Activated T-cell treated with anti-CD3 and anti-CD28 coated beads, Interleukin-2, amount 50 U/mL, for 48 hours (primary cell): ENCODE measurements at places on chromosomes 11 and 22.
A peak's percentile ranks its signal among the peaks of the same experiment; 100 is the strongest.

DNA sequence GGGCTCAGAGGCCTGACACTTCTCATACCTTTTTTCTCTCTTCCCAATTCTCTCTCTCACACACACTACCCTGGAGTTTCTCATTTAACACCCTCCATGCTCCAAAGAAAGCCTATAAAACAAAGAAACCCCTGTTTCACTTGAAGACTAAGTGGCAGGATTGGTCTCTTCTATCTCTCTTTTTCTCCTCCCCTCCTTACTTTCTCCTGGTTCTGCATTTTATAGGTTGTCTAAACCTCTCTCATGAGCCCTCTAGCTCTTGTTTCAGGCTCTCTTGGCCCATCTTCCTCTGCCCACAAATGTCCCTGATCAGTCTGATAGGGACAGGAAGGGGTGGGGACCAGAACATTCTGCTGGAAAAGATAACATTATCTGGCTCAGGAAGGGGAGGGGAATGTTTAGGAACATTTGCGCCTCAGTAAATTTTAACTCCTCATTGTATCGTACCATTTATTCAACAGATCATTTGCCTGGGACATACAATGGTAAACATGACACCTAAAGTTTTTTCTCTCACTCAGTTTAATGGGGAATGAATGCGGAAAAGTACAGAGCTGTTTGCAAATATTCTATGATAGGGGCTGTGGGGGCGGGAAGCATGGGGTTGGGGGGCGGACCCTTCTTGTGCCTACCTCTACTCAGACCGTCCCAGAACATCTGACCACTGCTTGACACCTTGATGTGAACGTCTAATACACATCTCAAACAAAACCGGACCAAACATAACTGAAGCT, 10.8 kb downstream of the CRYBA4 start:
- DNase-seq, result no peak

DNA sequence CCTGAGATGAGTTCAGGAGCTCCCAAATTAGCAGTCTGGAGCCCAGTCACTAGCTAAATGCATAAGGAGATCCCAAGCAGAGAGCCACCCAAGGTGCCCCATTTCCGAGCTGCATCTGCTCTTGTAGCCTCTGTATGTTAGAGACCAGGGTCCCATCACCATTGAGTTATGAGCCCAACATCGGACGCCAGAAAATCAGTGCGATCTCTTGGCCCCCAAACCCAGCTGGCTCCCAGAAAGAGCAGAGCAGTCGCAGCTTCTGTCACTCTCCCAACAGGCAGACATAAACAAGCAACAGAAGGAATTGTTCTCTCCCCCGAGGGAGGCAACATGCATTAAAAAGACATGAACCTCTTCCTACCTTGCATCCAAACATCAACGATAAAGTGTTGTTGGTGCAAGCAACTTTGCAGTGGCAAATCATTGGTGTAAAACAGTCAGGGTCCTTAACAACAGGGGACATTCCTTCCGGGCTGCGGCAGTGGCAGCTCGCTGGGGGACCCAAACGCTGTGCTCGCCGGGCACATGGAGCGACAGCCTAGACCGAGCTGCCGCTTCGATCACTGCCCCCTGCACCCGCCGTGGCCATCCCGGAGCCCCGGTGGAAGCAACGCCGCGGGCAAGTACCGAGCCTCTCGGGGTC, 907.1 kb downstream of the DLG2 start:
- no peak for DNase-seq

DNA sequence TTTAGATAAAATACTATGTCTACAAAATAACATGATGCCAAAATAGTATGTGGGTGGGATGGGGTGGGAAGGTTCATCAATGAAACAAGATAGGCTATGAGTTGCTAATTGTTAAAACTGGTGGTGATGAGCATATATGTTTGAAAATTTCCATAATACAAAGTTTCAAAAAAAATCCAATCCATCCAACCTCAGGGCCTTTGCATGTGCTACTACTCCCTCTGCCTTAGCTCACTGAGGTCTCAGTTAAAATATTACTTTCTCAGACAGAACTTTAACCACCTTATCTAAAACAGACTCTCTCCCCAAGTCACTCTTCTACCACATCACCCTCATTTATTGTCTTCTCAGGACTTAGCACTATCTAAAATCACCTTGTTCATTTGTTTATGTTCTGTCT, 201.1 kb downstream of the TTC28 start:
- DNase-seq, result no peak

GRCh38 chr11:110948112-110948511, 235.9 kb upstream of the ARHGAP20 start:
- no peak for DNase-seq

GRCh38 chr22:35126993-35127392, 61.0 kb downstream of the ISX start:
- no peak for DNase-seq

- DNase-seq, result peak; percentile 93
These were observed 2.3 kb downstream of the CASTOR1 start for GRCh38 chr22:30286813-30287647.

DNA sequence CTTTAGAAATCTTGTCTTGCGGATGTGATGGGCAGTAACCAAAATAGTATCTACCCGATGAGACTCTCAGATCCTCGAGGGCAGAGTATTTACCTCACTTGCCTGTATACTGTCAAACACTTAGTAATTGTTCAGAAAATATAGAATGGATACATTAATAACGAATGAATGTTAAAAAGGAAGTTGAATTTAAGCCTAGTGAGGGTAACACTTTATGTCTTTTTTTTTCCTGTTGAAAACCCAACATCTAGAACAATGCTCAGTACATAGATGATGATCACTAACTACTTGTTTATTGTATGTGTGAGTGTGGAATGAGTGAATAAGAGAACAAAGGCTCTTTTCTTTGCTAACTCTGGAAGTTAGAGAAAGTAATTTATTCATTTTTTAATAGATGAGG, 195.7 kb downstream of the MIAT start:
- no peak for DNase-seq

GRCh38 chr11:59551659-59552521, 40.6 kb downstream of the OR4D9 start:
- peak; percentile 50 for DNase-seq

DNA sequence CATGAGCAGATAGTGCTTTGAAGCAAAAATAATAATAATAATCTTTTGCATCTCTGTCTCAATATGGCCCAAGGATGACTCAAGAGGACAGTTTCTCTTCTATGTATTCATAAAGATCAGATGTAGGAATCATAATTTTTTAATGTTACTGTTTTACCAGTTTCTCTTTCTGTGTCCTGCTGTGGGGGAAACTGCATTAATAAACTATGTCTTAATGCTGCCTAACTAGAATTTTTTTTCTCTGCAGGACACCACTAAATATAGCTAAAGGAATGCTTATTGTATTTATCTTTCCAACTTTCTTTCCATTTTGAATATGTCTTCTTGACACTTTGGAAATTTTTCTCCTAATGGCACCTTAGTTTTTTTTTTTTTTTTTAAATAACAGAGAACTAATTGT, 6.5 kb downstream of the FJX1 start:
- no peak for DNase-seq

DNA sequence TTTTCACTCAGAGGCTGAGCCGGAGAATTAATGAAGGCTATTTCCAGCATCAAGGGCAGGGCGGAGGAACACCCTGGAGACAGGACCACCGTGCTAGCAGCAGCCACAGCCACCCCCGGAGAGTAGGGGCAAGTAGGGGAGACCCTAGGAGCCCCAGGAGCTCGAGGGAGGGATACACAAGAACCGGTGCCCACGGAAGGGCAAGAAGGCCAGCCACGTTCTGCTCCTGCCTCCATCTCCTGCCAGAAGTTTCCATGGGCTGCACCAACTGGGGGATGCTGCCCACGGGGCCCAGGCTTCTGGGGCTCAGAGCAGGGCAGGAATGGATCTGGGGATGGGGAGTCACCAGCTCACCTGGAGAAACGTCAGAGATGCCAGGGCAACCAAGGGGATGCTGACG, 626.8 kb downstream of the TBC1D22A start:
- DNase-seq, result no peak

DNA sequence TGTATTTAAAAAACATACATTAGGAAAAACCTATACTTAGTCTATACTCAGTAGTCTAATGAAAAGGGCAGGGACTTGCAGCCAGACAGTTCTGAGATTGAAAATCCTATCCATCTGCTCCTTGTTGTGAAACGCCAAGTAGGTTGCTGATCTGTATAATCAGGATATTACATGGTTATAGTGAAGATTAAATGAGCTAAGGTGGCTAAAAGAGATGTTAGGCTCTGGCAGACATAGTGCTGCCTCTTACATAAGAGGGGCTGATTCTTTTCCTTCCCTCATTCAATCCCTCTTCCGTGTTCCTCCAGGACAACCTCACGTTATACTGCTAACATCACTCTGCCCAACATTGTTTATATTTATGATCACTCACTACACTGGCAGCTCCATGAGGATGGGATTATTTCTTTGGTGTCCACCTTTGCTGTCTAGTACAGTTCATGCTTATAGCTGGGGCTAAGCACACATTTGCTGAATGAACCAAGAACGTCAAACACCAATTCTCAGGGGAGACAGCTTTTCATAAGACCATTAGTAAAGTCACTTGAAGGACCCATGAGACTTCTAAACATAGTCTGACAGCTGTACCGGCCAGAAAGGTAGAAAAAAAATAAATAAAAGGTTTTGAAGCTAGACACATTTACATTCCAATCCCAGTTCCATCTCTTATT, 46.3 kb downstream of the GAB2 start:
- no peak for DNase-seq

- DNase-seq, result peak; percentile 55
These were observed 15.5 kb downstream of the APOL3 start for GRCh38 chr22:36144886-36145541.
